ENCODE measurements at places on chromosomes 6 and 20.

- no peak for DNase-seq
These were observed 52.1 kb upstream of the BEND6 start for GRCh38 chr6:56902641-56903464.

GRCh38 chr6:155301867-155302266 is 12.4 kb downstream of the TFB1M start:
- DNase-seq = no peak

DNA sequence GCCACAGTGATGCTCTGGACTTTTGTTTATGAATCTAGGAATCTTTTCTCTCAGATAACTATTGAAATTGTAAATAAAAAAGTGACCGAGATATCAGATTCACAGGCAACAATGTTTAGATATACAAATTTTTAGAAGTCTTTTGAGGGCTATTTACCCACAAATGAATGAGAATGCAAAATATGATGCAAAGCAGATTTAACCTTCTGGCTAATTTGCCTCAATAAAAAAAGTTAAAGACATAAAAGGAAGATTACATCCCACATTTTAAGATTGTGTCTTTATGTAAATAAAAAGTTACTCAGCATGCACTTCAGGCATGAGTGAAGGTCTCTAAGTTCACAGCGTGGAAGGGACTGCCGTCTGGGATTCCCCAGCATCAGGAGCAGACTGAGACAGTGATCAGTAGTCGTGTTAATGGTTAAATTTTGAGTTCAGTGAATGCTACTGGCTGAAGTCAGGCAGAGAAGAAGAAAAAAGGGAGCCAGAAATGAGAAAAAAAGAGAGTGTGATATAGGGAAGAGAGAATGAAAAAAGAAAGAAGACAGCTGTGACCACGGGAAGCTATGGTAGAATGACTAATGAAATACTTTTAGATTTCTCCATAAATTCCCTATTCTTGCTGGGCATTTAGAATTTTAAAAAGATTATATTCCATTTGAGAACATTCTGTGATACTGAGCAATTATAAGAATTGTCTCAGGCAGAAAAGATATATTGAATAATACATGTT is 93.6 kb downstream of the MYB start:
- no peak for DNase-seq

DNA sequence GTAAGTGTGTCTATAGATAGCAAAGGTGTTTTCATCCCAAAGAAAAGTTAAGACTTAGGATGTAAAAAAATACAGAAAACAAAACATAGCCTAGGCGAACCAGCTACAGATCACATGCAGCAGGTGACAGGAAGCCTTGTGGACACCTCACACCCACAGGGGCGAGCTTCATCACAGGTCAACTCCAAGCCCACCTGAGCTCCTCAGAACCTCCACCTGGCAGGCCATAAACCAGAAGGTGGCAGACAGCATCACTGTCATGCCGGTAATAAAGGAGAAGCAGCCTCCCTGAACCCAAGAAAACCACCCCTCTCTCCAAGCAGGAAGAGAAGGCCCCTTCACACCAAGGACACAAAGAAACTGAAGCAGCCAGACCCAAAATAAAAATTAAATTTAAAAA is 1.0 kb downstream of the RALGAPA2 start:
- DNase-seq = no peak

DNA sequence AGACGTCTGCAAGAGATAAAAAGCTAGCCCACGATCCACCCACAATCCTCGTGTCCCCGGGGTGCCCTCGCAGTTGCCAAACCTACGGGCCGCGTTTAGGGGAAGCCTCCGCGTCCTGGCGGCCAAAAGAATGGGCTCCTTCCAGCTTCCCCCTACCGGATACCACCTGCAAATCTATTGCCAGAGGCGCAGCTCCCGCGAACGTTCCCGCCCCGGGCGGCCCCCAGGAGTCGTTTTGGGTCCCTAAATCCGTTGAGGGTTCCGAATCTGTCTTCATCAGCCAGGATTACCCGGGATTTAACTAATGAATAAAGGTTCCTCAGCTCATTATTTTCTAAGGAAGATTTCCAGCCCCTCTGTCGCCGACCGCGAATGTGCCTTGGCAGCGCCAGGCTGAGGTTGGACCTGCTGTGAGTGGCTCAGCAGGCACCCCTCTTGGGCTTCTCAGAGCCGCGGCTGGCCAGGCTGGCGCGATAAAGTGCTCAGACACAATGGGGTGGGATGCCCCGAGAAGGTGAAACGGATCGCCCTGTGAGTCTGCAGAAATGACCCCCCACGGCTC is 2.8 kb upstream of the VSX1 start:
- DNase-seq = no peak

GRCh38 chr6:116004841-116005815 is 55.6 kb downstream of the FRK start:
- no peak for DNase-seq

GRCh38 chr6:34531580-34532201 is 24.4 kb downstream of the SPDEF start:
- DNase-seq = no peak

- peak; percentile 59 for DNase-seq
These were observed 73.9 kb downstream of the AHI1 start for GRCh38 chr6:135423649-135424128.

GRCh38 chr6:139654309-139654708 is 279.9 kb upstream of the CITED2 start:
- no peak for DNase-seq

GRCh38 chr6:39218868-39219567 is 10.3 kb downstream of the KCNK5 start:
- DNase-seq = no peak

DNA sequence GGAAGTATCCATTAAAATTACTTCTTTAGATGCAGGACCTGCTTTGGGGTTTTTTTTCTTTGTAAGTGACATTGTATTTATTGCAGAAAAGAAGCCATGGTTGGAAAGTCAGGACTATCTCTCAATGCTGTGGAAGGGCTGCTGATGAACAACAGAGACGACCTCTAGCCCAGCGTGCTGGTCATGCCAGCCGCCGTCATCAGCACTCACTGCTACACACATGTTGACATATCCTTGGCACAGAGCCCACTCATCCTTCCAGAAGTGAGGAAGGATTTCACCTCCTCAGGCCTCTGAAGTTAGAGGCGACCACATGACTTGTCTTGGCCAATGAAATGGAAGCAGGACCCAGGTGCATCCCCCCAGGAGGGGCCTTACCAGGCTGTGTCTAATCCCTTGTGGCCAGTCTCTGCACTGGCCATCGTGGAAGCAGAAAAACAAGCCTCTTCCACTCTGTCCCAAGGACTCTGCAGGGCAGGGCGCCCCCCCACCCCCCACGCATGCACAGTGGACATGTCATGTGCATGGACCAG is 343.5 kb downstream of the TAF4 start:
- DNase-seq = no peak

DNA sequence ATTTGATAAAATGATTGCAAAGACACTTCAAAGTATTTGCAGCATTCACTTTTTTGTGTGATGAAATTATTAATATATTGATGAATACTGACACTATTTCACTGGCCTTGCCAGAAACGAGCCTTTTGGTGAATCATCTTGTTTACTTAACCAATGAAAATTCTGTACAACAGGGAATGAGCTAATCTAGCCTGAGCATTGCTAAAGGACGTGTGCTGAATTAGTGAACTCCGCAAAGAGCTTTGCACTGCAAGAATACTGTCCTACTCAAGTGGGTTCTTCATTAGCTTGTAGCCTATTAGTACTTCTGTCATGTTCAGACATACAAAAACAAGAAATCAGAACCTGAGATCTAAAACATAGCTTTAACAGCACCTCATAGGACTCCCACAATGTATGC is 172.0 kb upstream of the NRSN1 start:
- DNase-seq = no peak

- no peak for DNase-seq
These were observed 16.1 kb downstream of the FGD2 start for GRCh38 chr6:37021356-37022129.

GRCh38 chr20:46359233-46359751 is 47.1 kb downstream of the ELMO2 start:
- DNase-seq = no peak

DNA sequence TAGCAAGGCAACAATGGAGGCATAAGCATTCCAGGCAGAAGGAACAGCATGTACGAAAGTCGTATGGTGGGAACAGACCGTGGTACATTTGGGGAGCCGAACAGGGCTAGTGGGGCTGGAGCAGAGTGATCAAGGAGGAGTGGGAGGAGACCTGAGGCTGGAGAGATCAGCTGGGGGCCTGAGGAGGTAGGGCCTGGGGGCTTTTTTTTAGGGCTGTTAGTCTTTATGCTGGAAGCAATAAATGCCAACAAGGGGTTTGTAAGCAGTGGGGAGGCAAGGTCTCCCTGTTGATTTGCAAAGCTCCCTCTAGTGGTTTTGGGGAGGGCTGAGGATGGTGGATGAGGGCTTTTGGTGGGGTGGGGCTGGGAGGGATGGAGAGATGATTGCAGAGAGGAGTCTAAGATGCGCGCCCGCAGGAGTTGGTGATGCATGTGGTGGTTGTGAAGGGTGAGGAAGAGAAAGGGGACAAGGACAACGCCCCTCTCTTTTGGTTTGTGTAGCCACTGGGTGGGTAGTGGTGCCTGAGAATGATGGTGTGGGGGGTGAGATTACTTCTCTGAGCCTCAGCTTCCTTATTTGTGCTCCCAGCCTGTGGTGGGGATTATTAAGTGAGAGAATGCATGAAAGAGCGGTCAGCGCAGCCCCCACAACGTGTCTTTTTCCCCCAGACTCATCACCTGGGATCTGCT is 74.1 kb upstream of the TOX2 start:
- no peak for DNase-seq

- no peak for DNase-seq
These were observed 422.5 kb upstream of the RGS17 start for GRCh38 chr6:153553627-153554026.

- no peak for DNase-seq
These were observed 693.0 kb downstream of the HTR1B start for GRCh38 chr6:76770281-76770680.

DNA sequence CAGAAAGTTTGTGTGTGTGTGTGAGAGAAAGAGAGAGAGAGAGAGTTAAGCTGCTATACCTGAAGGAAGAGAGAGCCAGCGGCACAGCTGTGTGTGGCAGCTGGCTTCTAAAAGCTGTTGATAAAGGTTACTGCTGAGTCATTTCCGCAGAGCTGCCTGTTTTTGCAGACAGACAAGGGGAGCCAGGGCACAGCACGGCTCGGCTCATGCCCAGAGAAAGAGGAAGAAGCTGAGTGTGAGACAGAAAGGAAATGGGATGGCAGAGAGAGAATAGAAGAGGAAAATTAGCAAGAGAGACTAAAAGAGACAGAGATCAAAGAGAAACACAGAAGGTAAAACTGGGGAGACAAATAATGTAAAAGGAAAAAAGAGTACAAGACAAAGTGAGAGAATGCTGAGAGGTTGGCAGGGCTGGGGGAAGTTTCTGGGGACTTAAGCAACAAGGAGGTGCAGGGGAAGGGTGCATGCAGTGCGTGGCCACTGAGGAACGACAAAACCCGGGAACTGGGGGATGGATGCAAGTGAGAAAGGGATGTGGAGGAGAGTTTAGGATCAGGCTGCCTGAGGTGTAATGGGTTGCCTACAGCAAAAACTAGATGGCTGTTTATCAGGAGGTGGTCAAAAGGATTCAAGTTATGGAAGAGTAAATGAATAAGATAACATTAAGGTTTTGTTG is 22.7 kb downstream of the HLA-A start:
- peak; percentile 74 for DNase-seq

DNA sequence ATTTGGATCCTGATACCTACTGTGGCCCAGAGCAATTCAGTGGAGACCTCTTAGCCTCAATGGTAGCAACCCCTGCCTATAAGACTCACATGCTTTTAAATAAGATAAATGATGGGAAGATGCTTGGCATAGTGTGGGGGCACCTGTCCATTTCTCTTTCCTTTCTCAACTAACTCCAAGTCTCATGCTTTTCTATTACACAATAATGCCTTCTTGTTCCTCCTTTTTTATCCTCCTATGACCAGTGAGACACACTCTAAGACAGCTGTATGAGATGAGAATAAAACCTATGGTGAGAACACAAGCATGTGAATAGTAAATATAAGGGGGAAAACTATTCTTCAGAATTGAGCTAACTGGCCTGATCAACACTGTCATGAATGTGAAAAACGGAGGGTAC is 147.0 kb upstream of the STXBP5 start:
- DNase-seq = no peak

GRCh38 chr20:36862857-36863668 is 12.9 kb upstream of the TLDC2 start:
- DNase-seq = no peak

GRCh38 chr6:170596426-170596825 is 12.0 kb upstream of the PDCD2 start:
- DNase-seq = no peak

GRCh38 chr20:46351357-46352058 is 43.2 kb upstream of the CDH22 start:
- no peak for DNase-seq
